ENCODE measurements at places on chromosomes 11 and 22.

GRCh38 chr11:93477684-93478234 lies 65.4 kb downstream of the SMCO4 start:
- no peak for DNase-seq

- no peak for DNase-seq
These were observed 143.9 kb downstream of the WNT7B start for GRCh38 chr22:45832959-45833580.

GRCh38 chr11:91742155-91742554 lies 482.5 kb upstream of the FAT3 start:
- DNase-seq: no peak

- no peak for DNase-seq
These were observed 14.6 kb downstream of the IL10RA start for GRCh38 chr11:118000850-118001228.

DNA sequence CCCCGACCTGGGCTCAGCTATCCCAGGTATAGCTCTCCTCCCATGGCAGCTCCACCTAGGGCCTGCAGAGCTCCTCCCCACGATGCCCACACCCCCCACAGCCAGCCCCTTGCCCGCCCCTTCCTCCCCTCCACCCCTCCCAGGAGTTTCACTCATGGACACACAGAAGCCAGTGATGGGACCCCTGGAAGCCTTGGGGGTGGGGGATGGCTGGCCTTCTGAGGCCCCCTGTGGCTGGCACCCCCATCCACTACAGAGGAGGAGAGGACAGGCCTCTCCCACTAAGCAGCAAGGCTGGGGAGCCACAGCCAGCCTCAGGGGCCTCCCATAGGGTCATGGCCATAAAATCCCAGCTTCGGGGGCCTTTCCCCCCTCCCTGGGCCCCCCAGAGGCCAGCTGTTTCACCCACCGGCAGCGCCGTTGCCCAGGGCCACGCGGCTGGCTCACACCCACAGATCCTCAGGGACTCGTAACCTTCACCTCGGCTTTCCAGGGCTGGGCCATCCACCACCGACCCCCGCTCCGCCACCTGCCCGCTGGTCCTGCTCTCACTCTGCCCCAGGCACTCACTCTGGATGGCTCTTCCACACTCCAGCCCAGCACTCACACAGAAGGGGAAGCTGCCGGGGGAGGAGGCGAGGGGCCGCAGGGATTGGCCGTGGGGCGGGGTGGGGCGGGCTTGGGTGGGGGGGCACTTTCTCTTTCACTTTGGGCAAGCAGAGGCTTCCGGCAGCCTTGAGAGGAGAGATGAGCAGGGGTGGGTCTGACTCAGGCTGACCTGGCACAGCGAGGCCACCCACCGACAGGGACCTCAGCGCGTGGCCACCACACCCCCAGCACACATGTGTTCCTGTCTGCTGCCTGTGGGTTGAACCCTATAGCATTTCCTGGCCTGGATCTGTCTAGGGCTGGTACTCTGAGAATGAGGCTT lies 2.2 kb downstream of the SLC25A22 start:
- DNase-seq: no peak

DNA sequence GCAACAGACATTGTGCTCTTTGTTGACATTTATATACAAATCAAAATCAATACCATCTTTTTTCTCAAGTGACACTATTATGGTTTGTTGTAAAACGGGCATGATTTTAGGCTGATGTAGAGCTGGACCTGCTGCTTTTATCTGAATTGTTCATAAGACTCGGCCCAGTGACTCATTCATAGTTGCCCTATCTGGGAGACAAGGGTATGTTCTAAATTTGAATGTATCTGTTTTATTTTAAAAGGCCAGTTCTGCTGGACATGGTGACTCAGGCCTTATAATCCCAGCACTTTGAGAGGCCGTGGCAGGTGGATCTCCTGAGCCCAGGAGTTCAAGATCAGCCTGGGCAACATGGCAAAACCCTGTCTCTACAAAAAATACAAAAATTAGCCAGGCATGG lies 39.3 kb downstream of the CEP295 start:
- DNase-seq: no peak

DNA sequence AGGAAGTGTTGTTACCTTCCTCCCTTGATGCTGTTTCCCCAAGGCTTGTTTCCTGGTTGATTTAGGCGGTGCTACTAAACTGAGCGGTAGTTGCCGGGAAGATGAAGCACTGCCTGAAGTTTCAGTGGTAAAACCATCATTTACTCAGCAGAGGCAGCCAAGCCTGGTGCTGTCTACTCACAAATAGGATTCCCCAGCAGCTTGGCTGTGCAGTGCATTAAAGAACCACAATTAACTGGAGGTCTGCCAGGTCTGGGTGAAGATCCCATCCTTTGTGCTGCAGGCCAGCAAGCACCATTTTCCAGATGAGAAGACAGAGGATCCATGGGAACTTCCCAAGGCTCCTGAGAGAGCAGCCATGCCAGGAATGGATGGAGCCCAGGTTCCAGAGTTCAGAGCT lies 231.9 kb upstream of the E2F8 start:
- DNase-seq: no peak

- no peak for DNase-seq
These were observed 2.4 kb upstream of the PPFIBP2 start for GRCh38 chr11:7511401-7511800.

DNA sequence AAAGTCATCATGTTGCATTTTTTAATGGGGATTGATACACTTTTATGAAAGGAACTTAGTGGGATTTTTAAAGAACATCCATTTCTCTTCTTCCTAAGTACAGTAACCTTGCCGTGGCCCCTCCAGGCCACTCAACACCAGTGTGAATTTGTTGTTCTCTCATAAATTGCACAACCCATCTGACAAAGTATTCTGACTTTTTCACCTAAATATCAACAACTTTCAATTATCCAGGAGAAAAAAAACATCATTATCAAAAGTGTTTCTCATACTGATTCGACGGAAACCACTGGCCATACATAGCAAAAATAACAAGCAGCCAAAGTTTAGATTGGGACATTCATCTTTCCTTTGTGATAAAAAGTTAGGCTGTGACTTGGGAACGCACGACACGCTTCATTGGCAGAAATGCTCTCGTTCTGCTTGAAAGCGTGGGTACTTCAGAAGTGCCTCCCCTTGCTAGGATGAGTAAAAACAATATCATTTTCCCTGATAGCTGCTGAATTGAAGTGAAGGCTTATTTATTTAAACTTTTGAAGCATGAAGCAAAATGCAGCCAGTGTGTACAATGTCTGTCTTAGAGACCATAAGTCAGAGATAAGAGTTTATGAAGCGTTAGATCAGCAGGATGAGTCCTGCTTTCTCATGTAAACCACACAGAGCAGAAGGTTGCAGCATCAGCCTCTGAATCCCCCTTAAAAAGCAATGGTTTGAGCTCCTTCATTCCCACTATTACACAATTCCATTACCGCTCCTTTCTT lies 20.6 kb upstream of the EIF3M start:
- no peak for DNase-seq

- DNase-seq: no peak
These were observed 67.9 kb downstream of the KCNQ1 start for GRCh38 chr11:2512431-2513407.

- no peak for DNase-seq
These were observed 631 bp downstream of the PHF21A start for GRCh38 chr11:46120346-46121300.

- DNase-seq: peak; percentile 63
These were observed 13.8 kb downstream of the PLXNB2 start for GRCh38 chr22:50293441-50294318.

GRCh38 chr11:86954269-86955110 lies 705 bp downstream of the FZD4 start:
- DNase-seq: no peak

- no peak for DNase-seq
These were observed 37.7 kb downstream of the NTM start for GRCh38 chr11:131408025-131408640.

Measured in cortex of kidney (tissue), 1 donor.